ENCODE measurements at places on chromosomes 1 and 21.

GRCh38 chr1:43932786-43933385 is 715 bp upstream of the ARTN start:
- no peak overlapping the region for H3K4me3 ChIP-seq
- no peaks in the 10 kb centered on the region for H3K4me1 ChIP-seq
- no peak overlapping the region for H3K27ac ChIP-seq

- no peaks in the 10 kb centered on the region for H3K27me3 ChIP-seq
- H3K4me3 ChIP-seq: no peak overlapping the region
- no peak for DNase-seq
These were observed 36.3 kb upstream of the PAXBP1 start for GRCh38 chr21:32807717-32808380.

DNA sequence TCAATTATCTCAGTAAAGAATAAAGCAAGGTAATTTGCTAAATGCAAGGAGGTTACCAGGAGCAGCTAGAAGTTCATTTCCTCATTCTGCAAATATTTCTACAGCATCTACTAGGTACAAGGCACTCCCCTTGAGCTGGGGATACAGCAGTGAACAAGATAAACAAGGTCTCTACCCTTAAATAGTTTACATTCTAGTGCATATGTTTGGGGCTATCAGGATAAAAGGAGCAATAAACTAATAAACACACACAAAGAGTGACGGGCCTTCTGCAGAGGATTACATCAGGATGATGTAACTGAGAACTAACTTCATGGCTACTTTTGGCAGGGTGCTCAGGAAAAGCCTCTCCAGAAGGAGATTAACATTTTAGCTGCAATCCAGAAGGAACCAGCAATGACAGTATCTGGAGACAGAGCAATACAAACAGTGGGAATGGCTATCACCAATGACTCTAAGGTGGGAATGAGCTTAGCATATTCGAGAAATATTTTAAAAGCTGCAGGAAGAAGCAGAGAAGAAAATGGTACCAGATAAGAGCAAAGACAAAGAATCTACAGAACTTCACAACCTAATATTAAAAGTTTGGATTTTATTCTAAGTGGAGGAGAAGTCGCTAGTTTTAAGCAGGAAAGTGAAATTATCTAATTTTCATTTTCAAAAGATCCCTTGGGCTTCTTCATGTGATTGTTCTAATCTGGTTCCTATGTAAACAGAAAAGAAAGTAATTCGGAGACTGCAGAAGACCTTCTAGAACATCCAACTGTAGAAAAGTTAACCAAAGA is 25.8 kb downstream of the TP53BP2 start:
- DNase-seq: no peak
- H3K36me3 ChIP-seq: peaks cover 5% of the 10 kb centered on the region
- H3K4me3 ChIP-seq: no peak overlapping the region
- no peaks in the 10 kb centered on the region for H3K27me3 ChIP-seq

DNA sequence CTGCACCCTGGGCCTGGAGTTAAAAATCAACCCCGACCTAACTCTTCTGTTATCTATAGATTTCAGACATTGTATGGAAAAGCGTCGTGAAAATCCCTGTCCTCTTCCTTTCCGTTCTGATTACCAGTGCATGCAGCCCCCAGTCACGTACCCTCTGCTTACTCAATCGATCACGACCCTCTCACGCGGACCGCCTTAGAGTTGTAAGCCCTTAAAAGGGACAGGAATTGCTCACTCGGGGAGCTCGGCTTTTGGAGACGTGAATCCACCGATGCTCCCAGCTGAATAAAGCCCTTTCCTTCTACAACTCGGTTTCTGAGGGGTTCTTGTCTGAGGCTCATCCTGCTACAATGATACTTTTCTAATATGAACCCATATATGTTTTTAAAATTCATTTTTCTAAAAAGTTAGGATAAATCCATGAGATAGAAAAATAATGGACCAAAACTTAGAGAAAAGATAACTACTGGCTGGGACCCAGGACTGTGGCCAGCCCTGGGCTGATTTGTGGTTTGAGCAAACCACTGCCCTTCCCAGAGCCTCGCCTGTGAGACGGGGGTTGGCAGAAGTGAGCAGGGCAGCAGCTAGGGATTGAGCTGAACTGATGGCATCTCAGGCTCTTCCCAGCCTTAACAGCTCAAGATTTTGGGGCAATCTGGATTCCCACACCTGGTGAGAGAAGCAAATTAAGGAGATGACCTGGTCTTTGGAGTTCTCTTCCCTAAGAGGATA is 5.0 kb downstream of the UQCRHL start:
- DNase-seq: no peak
- no peaks in the 10 kb centered on the region for H3K4me1 ChIP-seq
- H3K27ac ChIP-seq: no peak overlapping the region
- no peak overlapping the region for H3K4me3 ChIP-seq

DNA sequence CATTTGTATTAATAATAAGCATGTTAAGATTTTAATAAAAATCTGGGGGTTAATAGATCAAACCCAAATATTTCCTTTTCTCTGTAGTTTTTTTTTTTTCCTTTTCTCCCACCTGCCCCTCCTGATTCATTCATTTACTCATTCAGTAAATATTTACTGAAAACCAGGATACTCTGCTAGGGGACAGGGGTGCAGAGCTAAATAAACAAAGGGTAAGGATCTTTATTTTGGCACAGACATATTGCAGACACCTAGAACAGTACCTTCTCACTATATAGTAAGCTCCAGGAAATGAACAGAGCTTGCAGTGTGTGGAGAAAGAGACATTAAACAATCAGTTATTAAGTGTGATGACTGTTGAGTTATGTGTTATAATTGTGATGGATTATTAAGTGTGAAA is 60.9 kb downstream of the AK5 start:
- H3K4me3 ChIP-seq: no peak overlapping the region
- H3K36me3 ChIP-seq: no peaks in the 10 kb centered on the region
- peaks cover 6% of the 10 kb centered on the region for H3K4me1 ChIP-seq
- no peak for DNase-seq
- no peaks in the 10 kb centered on the region for H3K27me3 ChIP-seq

- H3K27me3 ChIP-seq: no peaks in the 10 kb centered on the region
- peaks cover 31% of the 10 kb centered on the region for H3K4me1 ChIP-seq
- no peak for DNase-seq
- H3K4me3 ChIP-seq: peak overlapping the region; percentile 94
- peaks cover 6% of the 10 kb centered on the region for H3K36me3 ChIP-seq
These were observed 3.8 kb downstream of the GFI1 start for GRCh38 chr1:92482665-92483609.

DNA sequence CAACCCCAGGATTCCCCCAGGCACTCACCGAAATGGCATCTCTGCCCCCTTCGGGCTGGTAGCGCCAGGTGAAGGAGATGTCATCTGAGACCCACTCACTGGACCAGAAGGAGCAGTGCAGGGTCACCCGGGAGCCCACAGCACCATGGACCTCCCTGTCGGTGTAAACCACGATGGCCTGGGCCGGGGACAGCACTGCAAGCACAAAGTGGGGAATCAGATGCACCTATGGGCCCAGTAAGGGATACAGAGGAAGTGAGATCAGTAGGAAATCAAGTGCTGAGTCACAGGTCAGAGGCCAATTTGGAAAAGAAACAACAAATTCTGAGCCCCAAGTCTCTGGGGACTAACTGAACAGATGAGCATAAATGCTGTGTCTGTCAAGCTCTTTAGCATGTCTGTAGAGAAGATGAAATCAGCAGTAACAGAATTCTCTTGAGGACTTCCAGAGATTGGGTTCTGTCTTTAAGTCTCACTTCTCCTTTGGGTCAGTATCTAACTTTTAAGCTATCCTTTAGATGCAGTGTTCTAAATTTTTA is 2.5 kb downstream of the MPZ start:
- no peaks in the 10 kb centered on the region for H3K36me3 ChIP-seq
- H3K27ac ChIP-seq: no peak overlapping the region
- no peaks in the 10 kb centered on the region for H3K27me3 ChIP-seq
- DNase-seq: no peak

DNA sequence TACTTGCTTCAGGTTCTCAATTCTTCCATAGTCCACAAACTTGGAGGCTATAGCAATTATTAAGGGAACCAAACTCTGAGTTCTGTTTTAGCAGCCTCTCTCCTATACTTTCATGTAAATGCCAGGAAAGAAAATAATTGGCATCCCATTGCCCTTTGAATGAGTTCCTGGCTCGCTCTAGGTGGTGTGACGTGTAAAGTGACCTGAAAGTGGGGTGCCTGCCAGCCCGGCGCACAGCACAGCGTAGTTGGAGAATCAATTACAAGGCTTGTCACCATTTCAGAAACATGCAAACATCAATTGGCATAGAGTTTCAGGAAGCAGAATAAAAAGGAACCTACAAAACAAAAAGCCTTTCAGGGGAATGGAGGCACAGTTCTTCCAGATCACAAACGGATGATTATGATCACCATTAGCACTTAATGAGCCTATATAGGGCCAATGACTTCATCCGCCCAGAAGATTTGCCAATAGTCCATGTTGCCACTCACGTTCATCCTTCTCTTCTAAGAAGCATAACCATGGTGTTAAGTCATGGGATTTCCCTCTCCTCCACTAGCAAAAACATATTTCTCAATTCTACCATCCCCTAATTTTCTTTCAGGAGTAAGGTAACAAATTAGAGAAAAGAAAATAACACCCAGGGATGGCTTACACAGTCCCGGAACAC is 354.6 kb upstream of the ADGRL2 start:
- H3K27me3 ChIP-seq: no peaks in the 10 kb centered on the region
- no peaks in the 10 kb centered on the region for H3K4me1 ChIP-seq
- H3K27ac ChIP-seq: no peak overlapping the region
- H3K4me3 ChIP-seq: no peak overlapping the region

GRCh38 chr1:2228157-2228594 is at the start of gene SKI:
Gene SKI, plus strand, starts transcription at chr1:2228319. Its CDS starts 448 bp downstream, at chr1:2228767.
- no peak for DNase-seq
- H3K27me3 ChIP-seq: no peaks in the 10 kb centered on the region
- peaks cover 32% of the 10 kb centered on the region for H3K4me1 ChIP-seq
- no peaks in the 10 kb centered on the region for H3K36me3 ChIP-seq
- H3K27ac ChIP-seq: peak within 1 kb of the TSS; percentile 80
- peak within 1 kb of the TSS; percentile 91 for H3K4me3 ChIP-seq

GRCh38 chr1:59322814-59323213 is 25.9 kb downstream of the FGGY start:
- no peak for DNase-seq
- no peaks in the 10 kb centered on the region for H3K36me3 ChIP-seq
- no peak overlapping the region for H3K4me3 ChIP-seq
- no peaks in the 10 kb centered on the region for H3K27me3 ChIP-seq
- no peak overlapping the region for H3K27ac ChIP-seq
- H3K4me1 ChIP-seq: peaks cover 2% of the 10 kb centered on the region

DNA sequence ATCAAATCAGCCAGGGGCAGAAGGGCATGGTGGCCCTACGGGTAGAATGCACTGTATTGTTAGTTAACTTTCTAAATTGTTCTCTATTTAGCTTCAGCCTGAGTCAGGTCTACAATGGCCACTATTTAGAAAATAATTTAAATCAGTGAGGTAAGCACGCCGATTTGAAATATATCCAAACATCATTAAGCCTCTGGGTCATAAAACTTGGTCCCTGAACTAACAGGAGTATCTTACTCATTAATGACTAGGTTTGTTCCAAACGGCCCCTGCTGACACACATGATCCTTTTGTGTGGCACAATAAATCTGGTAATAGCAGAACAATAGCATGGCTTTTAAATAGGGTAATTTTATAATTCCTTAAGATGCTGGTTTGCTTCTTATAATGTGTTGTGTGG is 48.4 kb downstream of the STX6 start:
- no peak overlapping the region for H3K4me3 ChIP-seq
- no peak overlapping the region for H3K27ac ChIP-seq
- no peak for DNase-seq
- no peaks in the 10 kb centered on the region for H3K27me3 ChIP-seq
- peaks cover 10% of the 10 kb centered on the region for H3K4me1 ChIP-seq

DNA sequence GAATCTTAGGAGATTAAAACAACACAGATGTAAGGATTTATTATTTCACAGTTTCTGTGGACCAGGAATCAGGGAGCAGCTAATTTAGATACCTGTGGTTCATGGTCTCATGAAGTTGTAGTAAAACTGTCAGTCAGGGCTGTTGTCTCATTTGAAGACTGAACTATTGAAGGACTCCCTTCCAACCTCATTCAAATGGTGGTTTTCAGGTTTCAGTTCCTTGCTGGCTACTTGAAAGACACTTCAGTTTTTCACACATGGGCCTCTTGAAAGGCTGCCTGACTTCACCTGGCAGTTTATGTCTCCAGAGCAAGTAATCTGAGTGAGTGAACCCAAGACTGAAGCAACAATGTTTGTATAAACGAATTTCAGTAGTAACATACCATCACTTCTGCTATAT is 915.9 kb downstream of the PLA2G4A start:
- no peak for DNase-seq
- H3K27me3 ChIP-seq: no peaks in the 10 kb centered on the region
- H3K4me1 ChIP-seq: no peaks in the 10 kb centered on the region
- H3K36me3 ChIP-seq: no peaks in the 10 kb centered on the region

GRCh38 chr1:233019778-233020325 is 69.4 kb downstream of the NTPCR start:
- no peaks in the 10 kb centered on the region for H3K36me3 ChIP-seq
- H3K4me1 ChIP-seq: no peaks in the 10 kb centered on the region
- H3K27ac ChIP-seq: no peak overlapping the region
- no peaks in the 10 kb centered on the region for H3K27me3 ChIP-seq
- H3K4me3 ChIP-seq: no peak overlapping the region

DNA sequence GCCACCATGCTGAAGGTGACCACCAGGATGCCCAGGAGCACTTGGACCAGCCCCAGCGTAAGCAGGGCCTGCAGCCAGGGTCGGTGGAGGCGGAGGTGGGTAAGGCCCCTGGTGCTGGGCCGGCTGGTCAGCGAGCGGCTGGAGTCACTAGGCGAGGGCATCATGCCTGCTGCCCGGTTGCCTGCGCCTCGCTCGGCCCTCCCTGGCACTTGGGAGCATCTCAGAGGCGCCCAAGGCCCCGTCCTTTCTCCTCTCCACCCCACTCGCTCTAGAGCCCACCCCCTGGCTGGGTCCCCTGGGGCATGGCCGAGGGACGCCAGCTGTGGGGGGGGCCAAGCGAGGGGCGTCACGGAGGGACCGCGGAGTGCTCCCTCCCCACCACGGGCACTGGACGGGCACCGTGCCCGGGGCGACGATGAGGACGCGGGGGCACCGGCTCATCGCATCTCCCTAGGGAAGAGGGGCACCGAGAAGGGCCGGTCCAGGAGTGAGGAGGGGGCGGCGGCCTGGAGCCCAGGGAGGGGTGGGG is 505 bp downstream of the ENTREP3 start:
- H3K4me1 ChIP-seq: peaks cover 7% of the 10 kb centered on the region
- no peak overlapping the region for H3K27ac ChIP-seq
- no peak for DNase-seq
- peak overlapping the region; percentile 49 for H3K4me3 ChIP-seq

DNA sequence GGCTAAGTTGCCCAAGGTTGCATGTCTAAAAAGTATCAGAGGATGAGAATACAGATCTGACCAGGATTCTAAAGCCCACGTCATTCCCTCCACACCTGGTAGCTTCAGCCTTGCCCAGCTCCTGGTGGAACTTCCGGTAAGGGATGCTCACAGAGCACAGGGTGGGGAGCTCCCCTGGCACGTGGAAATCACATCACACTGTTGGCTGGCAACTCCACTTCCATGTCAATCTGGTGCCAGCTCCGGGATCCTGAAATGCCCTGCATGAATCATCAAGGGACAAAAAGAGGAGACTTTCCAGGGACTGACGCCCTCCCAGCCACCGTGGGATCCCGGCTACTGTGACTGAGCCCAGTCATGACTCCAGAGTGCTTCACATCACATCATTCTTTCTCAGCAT is 12.4 kb upstream of the BCAR3 start:
- DNase-seq: no peak
- no peak overlapping the region for H3K4me3 ChIP-seq
- no peaks in the 10 kb centered on the region for H3K27me3 ChIP-seq

- DNase-seq: no peak
- H3K4me3 ChIP-seq: no peak overlapping the region
- no peak overlapping the region for H3K27ac ChIP-seq
- no peaks in the 10 kb centered on the region for H3K4me1 ChIP-seq
These were observed 34.4 kb downstream of the ADGRL2 start for GRCh38 chr1:81834921-81835698.
